Stimulated activated CD8-positive, alpha-beta memory T cell treated with anti-CD3 and anti-CD28 coated beads, Interleukin-4, amount 100 ng/mL, for 1 hour (primary cell): ENCODE measurements at places on chromosomes 13 and 19.

GRCh38 chr13:20495087-20496023 is 30.3 kb downstream of the CRYL1 start:
- peak; percentile 17 for DNase-seq

DNA sequence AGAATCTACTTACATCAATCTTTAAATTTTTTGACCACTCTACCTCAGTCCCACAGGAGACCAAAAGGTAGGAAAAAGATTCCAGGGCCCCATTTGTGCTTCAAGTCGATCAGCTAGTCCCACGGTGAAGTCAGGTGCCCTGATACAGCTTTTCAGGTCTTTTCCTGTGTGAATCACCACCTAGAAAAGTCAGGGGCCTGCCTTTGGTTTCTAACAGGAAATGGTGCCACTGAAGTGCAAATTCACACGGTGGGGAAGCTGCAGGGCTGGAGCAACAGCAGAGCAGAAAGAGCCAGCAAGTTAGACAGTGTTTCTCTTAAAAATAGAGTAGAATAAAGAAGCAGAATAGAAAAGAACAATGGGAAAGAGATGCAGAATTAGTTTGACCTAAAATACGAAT is 107.5 kb downstream of the KLF12 start:
- peak; percentile 28 for DNase-seq

- DNase-seq: no peak
These were observed 16.1 kb downstream of the ZNF816 start for GRCh38 chr19:52946322-52947310.

DNA sequence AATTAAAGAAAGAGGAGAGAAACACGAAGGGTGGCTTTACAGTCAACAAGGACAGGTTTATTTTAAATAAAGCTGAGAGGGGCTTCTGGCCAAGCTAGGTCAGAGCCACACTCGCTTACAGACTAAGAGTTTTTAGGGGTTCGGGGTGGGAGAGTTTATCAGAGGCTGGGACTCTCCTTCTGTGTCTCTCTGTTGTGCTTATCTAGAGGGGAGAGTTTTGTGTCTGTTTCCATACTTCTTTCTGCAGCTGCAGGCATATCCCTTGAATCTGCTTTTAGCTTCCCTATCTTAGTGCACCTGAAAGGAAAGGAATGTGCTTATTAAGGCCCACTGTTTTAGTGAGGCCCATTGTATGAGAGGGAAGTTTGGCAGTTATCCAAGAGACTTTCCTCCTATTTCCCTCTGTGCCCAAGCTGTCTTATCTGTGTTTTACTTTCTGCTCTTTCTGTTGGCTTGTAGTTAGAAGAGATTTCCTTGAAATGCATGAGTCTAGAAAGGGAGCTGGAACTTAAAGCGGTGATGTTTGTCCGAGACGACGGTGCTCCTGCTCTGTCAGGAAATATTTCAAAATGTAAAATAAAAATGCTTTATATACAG is 275.3 kb downstream of the KCTD12 start:
- no peak for DNase-seq

DNA sequence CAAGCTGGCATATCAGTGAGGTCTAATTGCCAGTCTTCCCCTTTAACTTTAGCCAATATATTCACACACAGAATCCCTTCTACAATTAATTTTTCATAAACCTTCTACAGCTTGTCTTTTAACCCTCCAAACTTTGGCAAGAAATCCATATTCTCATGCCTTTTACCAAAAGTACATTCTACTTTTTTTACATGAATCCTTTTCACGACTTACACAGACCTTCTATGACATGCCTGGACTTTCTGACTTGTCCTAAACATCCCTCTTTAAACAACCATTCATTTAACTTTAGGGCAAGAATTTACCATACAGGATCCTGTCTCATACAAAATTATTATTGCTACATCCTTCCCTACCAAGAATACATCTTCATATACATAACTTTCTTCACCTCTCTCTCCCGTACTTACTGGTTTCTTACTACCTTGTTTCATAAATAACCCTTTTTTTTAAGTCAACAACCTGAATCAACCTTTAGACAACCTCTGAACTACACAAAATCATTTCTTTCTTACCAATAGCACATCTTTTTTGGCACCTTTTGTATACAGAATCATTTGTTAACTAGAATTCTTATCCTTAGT is 23.5 kb downstream of the ZNF544 start:
- DNase-seq: no peak
